ENCODE measurements at places on chromosomes 4 and X. TPM values are rescaled to one million over a fixed set of nuclear protein-coding genes. Genes with fewer than 3 reads are reported as not detected.

The PRSS12 gene
- 43.5 TPM for total RNA-seq

The GASK1B gene
- 29.1 TPM for total RNA-seq

The TIMM17B gene
- 68.2 TPM for total RNA-seq

The CNGA1 gene
- total RNA-seq, result 4.7 TPM

The IL13RA2 gene
- 0.74 TPM for total RNA-seq

The CD40LG gene
- total RNA-seq, result not detected

The CNKSR2 gene
- total RNA-seq, result 11.2 TPM

The MXRA5 gene
- total RNA-seq, result 131 TPM

The DSPP gene
- not detected for total RNA-seq

The TASL gene
- not detected for total RNA-seq

The GPRIN3 gene
- 1.6 TPM for total RNA-seq

The OCIAD2 gene
- 72.4 TPM for total RNA-seq

The ARHGEF6 gene
- 0.98 TPM for total RNA-seq

The CXCL1 gene
- total RNA-seq, result 0.74 TPM

The DLG3 gene
- 44.0 TPM for total RNA-seq

The PAGE5 gene
- total RNA-seq, result not detected

The CYTL1 gene
- 13.9 TPM for total RNA-seq

The DGAT2L6 gene
- not detected for total RNA-seq

The ESX1 gene
- not detected for total RNA-seq

The PAGE2B gene
- not detected for total RNA-seq

The NLGN3 gene
- 3.5 TPM for total RNA-seq

The DCAF12L2 gene
- 1.6 TPM for total RNA-seq

The NEK1 gene
- 19.0 TPM for total RNA-seq

The PTPN13 gene
- 42.9 TPM for total RNA-seq

The LIMCH1 gene
- 65.2 TPM for total RNA-seq

The TLR3 gene
- total RNA-seq, result 9.1 TPM

The GSX2 gene
- total RNA-seq, result not detected

The TAF7L gene
- total RNA-seq, result 0.45 TPM

The UCP1 gene
- not detected for total RNA-seq

The TSPYL2 gene
- 103 TPM for total RNA-seq

The RAPGEF2 gene
- 49.4 TPM for total RNA-seq

The EREG gene
- 0.22 TPM for total RNA-seq

The STARD8 gene
- 7.1 TPM for total RNA-seq

The DBET gene
- total RNA-seq, result not detected

The LPAR4 gene
- 2.0 TPM for total RNA-seq

The JCHAIN gene
- 0.16 TPM for total RNA-seq

The BCAP31 gene
- total RNA-seq, result 121 TPM

The PPEF2 gene
- total RNA-seq, result not detected

The TXK gene
- total RNA-seq, result 1.7 TPM

The GRIA3 gene
- 2.3 TPM for total RNA-seq

The P2RY4 gene
- total RNA-seq, result 1.1 TPM

Measured in mesothelial cell of epicardium (in vitro differentiated cells).